SK-N-DZ (cell line): ENCODE measurements at places on chromosomes 7 and 10.

DNA sequence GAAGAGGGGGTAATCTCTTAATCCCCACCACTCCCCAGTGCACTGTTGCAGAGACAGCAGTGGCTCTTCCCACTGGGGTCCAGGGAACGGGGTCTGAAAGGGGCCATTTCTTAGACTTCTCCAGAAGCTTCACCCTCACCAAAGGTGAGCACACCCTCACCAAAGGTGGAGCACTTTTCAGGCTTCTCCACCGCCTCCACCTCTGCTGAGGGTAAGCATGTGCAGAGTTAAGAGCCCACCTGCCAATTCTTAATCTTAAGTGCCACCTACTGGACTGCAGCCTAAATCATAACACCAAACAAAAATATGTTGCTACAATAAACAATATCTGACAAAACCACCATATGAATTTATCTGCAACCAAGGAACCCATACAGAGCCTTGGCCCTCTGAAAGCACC lies 27.0 kb downstream of the SNX13 start:
- no peak for DNase-seq

DNA sequence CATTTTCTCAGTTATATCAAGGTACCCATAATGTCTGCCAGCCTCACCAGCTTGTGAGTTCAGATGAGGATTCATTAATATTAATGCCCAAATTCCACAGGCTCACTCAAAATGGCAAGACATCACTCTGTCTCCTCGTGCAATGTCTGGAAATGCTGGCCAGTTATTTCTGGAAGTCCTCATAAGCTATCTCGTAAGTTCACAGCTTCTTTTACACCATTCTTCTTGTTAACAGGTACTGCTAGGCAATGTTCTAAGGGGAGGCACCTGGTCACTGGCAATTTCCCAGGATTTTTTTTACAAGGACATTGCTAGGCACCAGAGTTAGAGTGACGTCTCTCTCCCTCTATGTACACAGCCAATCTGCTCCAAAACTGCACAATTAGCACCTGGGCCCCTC lies 80.2 kb upstream of the SEMA3C start:
- DNase-seq = no peak

DNA sequence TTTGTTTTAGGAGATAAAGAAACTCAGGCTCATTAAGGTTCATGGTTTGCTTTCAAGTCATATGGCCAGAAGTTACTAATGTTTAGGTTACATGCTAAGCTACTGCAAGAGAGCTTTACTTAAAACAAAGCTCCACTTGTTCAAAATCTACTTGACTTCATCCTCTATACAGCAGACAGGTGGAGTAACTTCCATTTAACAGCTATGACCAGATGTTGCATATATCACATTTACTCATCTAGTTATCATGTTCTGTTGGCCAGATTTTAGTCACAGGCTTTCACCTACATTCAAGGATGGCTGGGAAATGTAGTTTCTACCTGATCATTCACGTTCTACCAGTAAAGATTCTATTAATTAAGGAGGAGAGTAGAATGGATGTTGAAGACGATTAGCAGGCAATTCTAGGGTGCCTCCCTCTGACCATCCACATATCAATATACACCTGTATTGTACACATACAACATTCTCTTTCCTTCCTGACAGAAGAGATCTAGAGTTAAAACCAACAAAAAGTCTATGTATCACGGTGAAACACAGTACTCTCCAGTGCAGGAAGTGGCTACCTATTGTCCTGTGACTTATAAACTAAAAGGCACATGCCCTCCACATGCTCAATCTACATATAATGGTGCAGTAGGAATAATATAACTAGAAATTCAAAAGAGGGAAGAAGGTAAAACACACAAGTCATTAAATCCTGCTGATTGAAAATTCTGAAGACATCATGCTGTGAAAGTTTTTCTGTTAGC lies 488.0 kb downstream of the MDFIC start:
- no peak for DNase-seq

DNA sequence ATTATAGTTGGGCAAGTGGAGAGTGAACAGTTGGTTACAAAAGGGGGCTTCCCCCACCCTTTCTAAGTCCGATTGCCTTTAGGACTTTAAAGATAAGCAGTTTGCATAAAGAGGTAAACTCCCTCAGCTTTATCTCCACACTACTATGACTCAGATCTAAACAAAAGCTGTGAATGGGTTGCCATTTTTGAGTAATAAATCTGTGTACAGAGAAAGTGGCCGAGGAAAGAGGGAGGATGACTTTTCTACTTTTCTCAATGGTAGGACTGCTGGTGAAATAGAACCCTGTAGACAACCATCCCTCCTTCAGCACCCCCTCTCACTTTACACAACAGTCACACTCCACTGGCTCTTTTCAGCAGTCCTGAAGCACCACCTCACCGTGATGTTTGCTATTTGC lies 71.2 kb downstream of the DNMBP start:
- DNase-seq = no peak

- no peak for DNase-seq
Observed at GRCh38 chr10:96413151-96413787, 54.5 kb upstream of the OPALIN start.

DNA sequence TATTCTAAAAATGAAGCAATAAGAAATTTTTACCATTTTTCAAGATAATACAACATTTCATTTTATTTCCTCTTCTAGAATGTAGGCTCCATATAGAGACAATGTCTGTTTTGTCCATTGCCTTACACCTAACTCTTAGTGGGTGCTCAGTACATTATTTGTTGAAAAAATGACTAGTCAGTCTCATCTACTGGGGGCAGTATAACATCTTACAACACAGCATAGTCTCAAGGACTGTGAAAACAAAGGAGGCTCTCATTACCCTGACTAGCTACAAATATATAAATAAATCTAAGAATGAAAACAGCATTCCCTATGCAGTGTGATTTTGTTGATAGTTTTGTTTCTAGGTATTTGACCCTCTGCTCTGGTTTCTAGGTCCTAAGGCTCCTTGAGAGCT lies 11.6 kb downstream of the CRPPA start:
- no peak for DNase-seq

- no peak for DNase-seq
Observed at GRCh38 chr10:111125102-111125501, 48.3 kb downstream of the ADRA2A start.

GRCh38 chr7:124276005-124276622 lies 243.2 kb upstream of the TMEM229A start:
- peak; percentile 37 for DNase-seq

GRCh38 chr10:124708246-124708779 lies 35.9 kb downstream of the FAM53B start:
- peak; percentile 34 for DNase-seq

DNA sequence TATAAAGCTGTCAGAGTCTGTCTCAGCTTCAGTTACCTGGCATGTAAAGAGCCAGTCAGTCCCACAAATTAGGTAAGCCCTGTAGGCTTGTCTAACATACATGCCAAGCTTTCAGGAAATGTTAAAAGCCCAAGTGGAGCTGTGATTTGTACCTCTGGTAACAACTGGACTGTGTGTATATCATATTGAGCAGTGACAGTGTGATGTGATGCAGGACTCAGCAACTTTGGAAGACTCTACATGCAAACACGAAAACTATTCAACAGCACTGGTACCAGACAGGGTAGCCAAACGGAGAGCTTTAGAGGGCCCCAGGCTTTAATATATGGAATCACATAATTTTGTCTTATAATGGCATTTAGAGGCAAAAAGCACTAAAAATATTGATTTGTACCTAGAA lies 587.9 kb downstream of the PHTF2 start:
- no peak for DNase-seq

DNA sequence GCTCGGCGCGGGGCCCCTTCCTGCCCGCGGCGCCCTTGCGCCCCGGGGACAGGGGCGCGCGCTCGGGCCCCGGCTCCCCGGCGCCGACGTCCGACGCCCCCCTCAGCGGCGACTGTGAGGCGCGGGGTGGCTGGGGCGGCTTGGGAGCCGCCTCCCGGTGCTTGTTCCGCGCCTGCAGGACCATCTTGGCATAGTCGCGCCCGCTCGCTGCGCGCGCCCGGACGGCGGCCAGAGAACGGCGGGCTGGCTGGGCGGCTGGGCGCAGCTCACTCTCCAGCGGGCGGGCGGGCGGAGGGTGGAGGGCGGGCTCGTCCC lies at the start of gene DPY19L1:
TSS of gene DPY19L1 (minus strand) at position 275 of the 315 bp plus-strand sequence. CDS start at position 184, 91 bp downstream.
- DNase-seq = no peak

- DNase-seq = peak; percentile 14
Observed at GRCh38 chr7:122528879-122529481, 169.9 kb downstream of the RNF133 start.

DNA sequence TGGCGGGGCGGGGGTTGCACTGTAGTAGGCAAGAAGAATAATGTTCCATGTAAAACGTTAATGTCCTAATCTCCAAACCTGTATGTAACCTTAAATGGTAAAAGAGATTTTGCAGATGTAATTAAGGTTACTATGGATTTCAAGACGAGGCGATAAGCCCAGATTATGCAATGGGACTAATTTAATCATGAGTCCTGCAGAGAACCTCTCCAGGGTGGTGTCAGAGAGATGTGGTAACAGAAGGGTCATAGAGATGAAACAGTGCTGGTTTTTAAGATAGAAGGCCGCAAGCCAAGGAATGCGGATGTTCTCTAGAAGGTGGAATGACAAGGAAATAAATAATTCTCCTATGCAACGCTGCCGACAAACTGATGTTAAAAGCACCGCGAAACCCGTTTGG lies 57.1 kb downstream of the UBE3C start:
- DNase-seq = peak; percentile 83

- no peak for DNase-seq
Observed at GRCh38 chr7:142279601-142280000, 21.7 kb upstream of the PRSS58 start.

DNA sequence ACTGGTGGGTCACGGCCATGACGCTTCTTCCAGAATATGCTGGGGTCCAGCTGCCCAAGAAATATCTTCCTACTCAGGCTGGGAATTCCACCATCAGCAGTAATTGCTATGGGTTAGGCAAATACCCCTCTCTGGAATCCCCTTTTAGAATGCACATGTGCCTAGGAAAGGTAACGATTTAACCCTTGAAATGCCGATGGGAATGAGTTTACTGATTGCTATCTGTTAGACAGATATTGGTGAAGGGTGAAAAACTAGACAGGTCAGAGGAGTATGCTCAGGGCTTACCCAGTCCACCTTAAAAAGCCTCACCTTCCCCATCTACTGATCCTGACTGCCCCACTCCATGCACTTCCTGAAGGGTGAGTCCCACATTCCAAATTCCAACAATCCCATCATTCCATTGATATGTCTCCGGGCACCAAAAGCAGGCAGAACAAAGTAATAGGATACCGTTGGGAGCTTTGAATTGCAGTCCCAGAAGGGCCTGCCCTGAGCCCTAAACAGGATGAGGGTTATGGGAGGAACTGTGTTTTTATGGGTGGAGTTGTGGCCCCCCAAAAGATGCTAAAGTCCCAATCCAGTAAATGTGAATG lies 59.3 kb downstream of the DLG5 start:
- DNase-seq = no peak

GRCh38 chr7:20301311-20301939 lies 29.3 kb upstream of the ITGB8 start:
- no peak for DNase-seq
